ENCODE measurements at places on chromosomes 5 and 9.

- no peak for DNase-seq
Observed at GRCh38 chr9:84111726-84112125, 131.1 kb downstream of the RMI1 start.

GRCh38 chr5:150562832-150563231, 54.9 kb downstream of the NDST1 start:
- peak; percentile 41 for DNase-seq

DNA sequence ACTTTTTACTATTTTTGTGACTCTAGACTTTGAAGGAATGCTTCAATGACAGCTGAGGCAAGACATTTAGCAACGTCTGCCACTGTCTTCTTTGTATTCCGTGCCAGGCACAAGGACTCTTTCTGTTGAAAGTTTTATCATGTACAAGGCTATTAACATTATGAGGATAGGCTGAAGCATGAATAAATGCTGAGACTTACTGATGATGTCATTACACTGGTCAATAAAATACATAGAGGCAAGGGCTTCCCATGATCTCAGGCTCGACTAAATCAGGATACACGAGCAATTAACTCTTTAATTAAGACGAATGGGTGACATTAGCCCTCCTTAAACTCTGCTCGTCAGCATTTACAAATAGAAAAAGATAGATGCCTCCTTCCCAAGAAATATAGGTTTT, 1393.3 kb upstream of the WWC1 start:
- DNase-seq, result no peak

- DNase-seq, result no peak
Observed at GRCh38 chr9:120783602-120784047, 9.6 kb downstream of the FBXW2 start.

DNA sequence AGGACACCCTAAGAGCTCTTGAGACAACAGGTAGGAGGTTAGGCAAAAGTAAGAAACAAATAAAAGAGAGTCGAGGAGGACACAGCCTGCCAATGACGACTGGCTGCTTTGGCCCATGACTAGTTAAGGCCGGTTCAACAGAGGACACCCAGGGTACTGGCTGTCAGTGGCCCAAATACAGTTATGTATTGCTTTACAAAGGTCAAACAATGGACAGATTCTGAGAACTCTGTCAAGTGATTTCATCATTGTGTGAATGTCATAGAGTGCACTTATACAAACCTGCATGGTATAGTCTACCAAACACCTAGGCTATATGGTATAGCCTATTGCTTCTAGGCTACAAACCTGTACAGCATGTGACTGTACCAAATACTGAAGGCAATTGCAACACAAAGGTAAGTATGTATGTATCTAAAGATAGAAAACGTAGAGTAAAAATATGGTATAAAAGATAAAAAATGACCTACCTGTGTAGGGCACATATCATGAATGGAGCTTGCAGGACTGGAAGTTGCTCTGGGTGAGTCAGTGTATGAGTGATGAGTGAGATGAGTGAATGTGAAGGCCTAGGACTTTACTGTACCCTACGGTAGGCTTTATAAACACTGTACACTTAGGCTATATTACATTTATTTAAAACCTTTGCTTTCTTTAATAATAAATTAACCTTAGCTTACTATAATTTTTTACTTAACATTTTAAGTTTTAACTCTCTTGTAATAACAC, 6.5 kb upstream of the FAM81B start:
- no peak for DNase-seq

GRCh38 chr5:85357309-85357708, 972.6 kb upstream of the EDIL3 start:
- DNase-seq, result no peak

DNA sequence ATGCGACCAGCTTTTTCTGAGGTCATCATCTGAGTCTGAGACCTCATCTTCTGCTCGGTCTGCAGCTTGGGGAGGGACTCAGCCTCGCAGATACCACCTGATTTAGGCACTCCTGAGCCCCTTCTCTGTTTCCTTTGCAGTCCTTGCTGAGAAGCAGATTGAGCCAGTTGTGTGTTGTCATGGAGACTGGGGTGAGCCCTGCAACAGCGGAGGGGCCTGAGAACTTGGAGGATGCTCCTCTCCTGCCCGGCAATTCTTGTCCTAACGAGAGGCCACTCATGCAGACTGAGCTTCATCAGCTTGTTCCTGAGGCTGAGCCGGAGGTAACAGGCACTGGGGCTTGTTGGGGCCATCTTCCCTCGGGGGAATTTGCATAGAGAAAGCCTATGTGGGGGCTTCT, 19.2 kb downstream of the TEX53 start:
- no peak for DNase-seq

GRCh38 chr5:53006911-53007890, 18.0 kb downstream of the ITGA2 start:
- no peak for DNase-seq

DNA sequence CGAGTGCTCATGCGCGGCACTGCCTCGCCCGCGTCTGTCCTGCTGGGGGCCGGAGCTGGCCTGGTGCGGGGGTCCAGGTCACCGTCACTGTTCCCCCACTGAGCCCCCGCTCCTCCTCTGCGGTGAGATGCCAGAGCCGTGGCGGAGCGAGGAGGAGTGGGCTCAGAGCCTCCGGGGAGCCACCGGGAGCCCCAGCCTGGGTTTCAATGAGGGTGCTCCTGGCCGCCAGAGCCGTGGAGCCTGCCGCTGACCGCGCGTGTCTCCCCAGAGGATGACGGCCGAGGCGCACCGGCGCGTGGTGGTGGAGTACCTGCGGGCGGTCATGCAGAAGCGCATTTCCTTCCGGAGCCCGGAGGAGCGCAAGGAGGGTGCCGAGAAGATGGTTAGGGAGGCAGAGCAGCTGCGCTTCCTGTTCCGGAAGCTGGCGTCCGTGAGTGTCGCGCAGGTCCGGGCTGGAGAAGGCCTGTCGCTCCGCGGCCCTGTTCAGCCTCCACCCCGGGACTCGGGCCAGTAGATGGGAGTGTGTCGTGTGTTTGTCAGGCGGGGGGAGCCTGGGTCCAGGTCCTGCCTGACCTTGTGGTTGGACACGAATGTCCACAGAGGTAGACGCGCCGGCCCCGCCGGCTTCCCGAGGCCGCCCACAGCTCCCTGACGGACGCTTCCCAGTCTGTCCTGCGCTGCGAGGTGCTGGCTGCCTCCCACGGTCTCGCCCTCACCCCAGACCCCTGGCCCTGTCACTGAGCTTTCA, 22.0 kb downstream of the EXOC3 start:
- DNase-seq, result no peak

GRCh38 chr9:127279717-127280285, 15.2 kb downstream of the GARNL3 start:
- DNase-seq, result no peak

- no peak for DNase-seq
Observed at GRCh38 chr9:77427256-77427927, 220.7 kb downstream of the GNA14 start.

GRCh38 chr5:10789021-10789420, 28.0 kb upstream of the DAP start:
- peak; percentile 41 for DNase-seq

- DNase-seq, result no peak
Observed at GRCh38 chr9:19510907-19511306, 102.1 kb downstream of the ACER2 start.

- DNase-seq, result no peak
Observed at GRCh38 chr5:179266291-179267070, 78.8 kb downstream of the ADAMTS2 start.

GRCh38 chr9:133027134-133027533, 3.7 kb upstream of the GTF3C5 start:
- DNase-seq, result no peak

GRCh38 chr5:73303148-73304079, 130.4 kb downstream of the TMEM174 start:
- DNase-seq, result no peak

DNA sequence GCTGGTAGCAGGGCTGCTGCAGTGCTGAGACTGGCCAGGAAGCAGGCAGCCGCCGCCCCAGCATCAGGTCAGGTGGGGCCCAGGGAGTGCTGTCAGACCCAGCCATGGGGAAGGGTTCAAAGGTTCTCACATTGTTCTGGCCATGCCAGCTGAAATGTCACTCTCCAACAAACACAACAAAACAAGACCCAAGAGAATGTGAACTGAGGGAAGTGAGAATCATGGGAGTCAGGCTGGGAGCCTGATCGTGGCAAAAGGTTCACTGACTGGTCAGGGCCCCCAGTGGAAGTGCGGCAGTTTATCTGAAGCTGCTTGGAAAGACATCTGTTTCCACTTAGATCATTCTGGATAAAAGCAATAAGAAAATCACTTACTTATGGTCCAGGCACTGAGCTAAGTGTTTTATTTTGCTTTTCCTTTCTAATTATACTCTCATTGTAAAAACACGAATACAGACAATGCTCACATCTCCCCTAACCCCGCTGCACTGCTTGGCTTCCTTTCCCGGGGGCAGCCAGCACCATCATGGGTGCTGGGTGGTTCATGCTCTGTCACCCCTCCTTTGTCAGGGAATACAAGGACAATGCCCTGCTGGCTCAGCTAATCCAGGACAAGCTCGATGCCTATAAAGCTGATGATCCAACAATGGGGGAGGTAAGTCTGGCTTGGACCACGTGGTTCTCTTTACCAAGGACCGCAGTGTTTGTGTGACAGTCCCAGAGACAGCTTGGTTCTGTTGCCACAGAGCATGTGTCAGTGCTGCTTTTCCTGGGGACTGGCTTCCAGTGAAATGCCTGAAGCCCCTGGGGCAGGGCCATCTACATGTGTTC, 41.9 kb upstream of the CFAP157 start:
- DNase-seq, result peak; percentile 67

DNA sequence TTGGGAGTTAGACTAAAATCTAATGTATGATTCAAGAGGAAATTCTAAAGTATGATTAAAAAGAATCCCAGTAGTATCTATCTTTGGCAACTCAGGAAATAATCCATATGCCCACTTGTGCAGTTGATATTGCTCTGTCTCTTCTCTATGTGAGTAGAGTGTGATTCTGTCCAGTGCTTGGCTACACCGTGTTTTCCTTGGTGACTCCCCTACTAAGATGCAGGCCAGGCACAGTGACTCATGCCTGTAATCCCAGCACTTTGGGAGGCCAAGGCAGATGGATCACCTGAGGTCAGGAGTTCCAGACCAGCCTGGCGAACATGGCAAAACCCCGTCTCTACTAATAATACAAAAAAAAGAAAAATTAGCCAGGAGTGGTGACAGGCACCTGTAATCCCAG, 495.4 kb downstream of the MAT2B start:
- no peak for DNase-seq

DNA sequence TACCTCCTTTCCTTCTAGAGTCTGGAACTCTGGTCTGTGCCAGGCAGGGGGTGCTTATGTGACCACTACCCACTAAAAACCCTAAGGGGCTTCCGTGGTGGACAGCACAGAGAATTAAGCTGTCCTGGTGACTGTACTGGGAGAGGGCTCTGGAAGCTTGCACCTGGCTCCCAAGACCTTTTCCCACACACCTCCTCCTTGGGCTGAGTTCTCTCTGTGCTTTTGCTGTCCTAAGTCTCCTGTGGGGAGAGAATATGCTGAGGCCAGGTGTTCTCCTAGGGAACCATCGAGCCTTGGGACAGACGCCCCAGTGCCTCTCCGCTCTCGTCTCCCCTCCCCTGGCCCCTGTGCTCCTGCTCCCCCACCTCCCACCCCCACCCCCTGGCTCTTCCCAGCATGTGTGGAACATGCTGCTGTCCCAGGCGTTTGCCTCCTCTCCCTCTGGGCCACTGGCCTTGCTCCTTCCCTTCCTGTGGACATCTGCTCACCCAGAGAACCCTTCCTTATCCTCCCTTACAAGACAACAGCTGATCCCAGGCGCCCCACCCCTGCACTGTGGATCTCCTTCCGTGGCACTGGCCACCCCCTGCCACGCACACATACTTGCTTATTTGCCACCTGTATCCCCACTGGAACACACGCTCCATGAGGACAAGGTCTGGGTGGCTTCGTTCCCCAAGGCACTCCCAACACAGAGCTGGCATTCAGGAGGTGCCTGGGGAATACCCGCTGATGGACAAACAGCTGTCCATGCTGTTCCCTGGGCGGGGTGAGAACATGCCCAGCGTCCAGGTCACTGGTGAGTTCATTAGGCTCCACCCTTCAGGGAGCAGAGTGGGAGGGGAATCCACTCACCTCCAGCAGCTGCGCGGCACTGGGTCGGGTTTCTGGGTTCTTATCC, 83.0 kb downstream of the STK10 start:
- DNase-seq, result peak; percentile 55

- DNase-seq, result no peak
Observed at GRCh38 chr5:67644221-67644920, 447.8 kb upstream of the CD180 start.

- peak; percentile 25 for DNase-seq
Observed at GRCh38 chr9:12699529-12699928, 6.3 kb downstream of the TYRP1 start.

DNA sequence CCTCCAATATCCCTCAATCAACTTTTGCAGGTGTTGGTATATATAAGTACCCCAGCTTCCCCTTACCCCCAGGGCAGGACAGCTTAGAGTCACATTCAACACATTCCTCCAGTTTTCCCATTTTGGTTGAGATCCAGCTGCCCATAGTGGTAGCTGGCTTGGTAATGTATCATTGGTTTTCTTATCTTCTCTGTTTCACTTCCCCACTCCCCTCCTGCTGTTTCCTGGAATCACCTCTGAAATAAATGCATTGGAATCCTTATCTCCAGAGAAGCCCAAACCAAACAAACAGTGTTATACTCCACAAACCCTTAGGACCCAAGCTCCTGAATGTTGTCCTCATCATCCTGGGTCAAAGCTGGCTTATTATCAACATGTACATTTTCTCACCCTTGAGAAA, 184.8 kb downstream of the TMEM38B start:
- DNase-seq, result no peak

- peak; percentile 43 for DNase-seq
Observed at GRCh38 chr5:142685418-142686209, at the start of gene FGF1. FGF1 (minus strand) TSS chr5:142686090; CDS start chr5:142614127, 71,963 bp downstream.

- DNase-seq, result no peak
Observed at GRCh38 chr9:15304632-15305031, 2.4 kb downstream of the TTC39B start.

DNA sequence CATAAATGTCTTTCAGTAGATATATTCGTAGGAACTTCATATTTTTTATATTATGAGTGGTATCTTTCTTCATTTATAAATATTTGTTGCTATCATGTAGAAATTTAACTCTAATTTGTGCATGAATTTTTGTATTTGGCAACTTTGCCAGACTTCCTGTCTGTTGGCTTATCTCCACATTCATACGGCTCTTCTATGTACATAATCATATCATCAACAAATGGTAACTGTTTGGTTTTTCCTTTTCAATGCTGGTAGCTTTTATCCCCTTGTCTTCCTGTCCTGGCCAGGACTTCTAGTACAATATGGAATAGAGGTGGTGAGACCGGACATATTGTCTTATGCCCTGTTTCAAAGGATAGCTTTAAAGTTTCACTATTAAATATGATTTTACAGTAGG, 132.3 kb upstream of the COL5A1 start:
- DNase-seq, result no peak

- no peak for DNase-seq
Observed at GRCh38 chr5:170722316-170722715, 61.2 kb upstream of the GABRP start.

- DNase-seq, result no peak
Observed at GRCh38 chr9:6096821-6097220, 81.4 kb upstream of the RANBP6 start.

- DNase-seq, result no peak
Observed at GRCh38 chr5:161277011-161277410, 269.5 kb downstream of the GABRB2 start.

DNA sequence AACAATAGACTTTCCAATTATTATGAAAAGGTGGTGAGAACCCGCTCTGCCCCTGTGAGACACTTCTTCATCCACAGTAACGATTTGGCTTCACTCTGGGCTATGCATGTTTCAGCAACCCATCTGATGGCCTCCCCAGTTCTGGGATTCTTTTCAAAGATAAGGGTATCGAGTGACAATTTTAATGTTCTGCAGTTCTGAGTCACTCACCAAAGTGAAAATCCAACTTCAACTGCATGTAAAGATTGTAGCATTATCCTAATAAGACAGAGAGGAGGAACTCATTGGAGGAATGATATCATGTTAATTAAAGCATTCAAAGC, 1078.3 kb upstream of the SEMA6A start:
- no peak for DNase-seq

All from muscle of leg (tissue), 16 donors.